HFFc6 (cell line): ENCODE measurements at places on chromosomes 12 and 14.
A peak's percentile ranks its signal among the peaks of the same experiment; 100 is the strongest.

DNA sequence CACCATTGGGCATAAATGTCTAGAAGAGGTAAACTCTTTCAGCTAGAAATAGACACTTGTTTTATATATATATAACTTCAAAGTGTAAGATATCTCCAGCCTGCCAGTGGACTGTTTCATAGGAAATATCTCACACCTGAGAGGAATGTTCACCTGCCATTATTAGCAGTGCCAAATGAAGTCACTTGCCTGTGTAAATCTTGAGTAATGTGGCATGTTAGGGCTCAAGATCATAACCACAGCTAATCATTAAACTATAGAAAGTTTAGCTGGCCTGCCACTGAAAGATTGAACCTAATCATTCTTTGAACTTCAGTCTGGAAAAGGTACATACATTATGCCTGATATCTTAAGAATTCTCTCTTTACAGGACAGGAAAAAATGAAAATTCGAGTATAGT, 25.5 kb upstream of the KCNJ8 start:
- no peak for DNase-seq

DNA sequence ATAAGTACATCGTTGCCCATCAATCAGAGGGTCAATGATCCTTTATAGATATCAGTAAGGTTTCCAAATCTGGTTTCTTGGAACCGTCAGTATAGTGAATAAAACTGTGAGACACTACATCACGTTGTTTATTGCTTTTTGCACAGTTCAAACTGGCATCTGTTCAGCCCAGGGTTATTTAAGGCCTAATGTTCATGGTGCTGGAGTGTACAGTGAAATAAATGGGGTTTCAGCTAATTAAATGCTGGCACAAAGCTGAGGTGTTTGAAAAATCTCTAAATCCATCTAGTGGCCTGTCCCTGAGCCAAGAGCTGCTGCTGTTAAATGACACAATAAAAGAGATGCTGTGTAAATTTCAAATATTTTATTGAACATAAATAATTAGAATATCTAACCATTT, 69.9 kb downstream of the RPS29 start:
- DNase-seq: no peak

- DNase-seq: no peak
Observed at GRCh38 chr14:99267837-99268781, 3.9 kb downstream of the BCL11B start.

GRCh38 chr12:91617818-91618217, 435.2 kb upstream of the DCN start:
- DNase-seq: no peak

GRCh38 chr12:120584343-120585149, 3.3 kb upstream of the POP5 start:
- DNase-seq: no peak

DNA sequence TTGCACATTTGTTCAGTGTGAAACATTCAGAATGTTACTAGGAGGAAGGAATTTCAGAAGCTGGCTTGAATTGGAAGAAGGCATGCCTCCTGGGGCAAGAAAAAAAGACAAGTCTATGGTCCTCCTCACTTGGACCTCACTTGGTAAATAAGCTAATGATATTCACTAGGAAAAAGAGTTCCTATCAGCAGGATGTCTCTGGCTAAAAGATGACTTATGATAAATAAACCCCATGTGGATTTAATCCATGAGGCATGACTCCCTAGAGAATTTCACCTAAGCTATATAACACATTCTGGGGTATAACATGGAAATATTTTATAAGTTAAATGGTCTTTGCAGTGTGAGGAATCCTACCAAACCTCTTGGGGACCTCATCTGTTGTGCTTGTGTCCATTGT, 199.9 kb downstream of the LRIG3 start:
- DNase-seq: no peak

DNA sequence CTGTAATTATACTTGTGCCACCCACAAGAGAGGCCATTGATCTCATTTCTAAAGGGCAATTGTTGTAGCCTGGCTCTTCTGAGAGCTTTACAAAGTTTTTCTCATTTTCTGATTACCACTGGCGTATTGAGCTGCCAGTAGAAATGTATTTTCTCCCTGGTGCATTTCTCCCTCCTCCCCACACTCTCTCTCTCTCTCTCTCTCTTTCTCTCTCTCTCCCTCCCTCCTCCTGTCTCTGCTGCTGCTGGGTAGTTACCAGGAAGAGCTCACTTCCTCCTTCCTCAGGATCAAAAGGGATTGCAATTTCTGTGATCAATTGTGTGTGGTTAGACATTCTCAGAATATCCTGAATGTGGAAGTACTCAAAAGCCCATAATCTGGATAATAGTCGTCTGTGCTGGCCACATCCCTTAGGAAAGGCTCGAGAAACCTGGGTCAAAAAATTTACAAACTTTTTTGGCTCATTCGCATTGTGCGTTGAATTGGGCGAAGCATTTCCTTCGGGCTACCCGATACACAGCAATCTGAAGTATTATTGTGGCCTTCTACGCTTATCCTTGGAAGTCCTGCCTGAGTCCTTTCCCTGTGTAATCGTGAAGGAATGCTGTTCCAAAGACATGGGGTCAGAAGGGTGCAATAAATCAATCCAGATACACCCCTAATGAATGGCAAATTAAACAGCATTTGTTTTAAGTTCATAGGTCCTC, 254.8 kb downstream of the MSRB3 start:
- peak; percentile 61 for DNase-seq

GRCh38 chr14:93207468-93208308, 632 bp downstream of the UBR7 start:
- DNase-seq: peak; percentile 40

GRCh38 chr12:34601689-34602088, 579.4 kb downstream of the ALG10 start:
- no peak for DNase-seq

GRCh38 chr14:62081951-62082350, 319.7 kb downstream of the SNAPC1 start:
- no peak for DNase-seq

DNA sequence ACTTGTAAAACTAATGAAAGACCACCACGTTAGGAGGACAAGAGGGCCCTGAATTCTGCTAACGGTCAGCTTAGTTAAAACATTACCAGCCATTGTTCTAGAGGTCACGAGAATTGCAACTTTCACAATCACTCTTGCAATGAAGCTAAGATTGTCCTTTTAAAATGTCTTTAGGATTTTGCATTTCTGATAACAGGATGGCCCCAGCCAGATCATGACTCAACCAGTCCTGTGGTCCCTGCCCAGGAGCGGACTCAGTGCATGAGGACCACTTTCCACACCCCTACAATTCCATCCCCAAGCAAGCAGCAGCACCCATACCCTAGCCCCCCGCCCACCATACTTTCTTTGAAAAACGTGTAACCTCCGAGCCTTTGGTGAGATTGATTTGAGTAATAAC, 28.7 kb downstream of the HSP90AA1 start:
- no peak for DNase-seq

DNA sequence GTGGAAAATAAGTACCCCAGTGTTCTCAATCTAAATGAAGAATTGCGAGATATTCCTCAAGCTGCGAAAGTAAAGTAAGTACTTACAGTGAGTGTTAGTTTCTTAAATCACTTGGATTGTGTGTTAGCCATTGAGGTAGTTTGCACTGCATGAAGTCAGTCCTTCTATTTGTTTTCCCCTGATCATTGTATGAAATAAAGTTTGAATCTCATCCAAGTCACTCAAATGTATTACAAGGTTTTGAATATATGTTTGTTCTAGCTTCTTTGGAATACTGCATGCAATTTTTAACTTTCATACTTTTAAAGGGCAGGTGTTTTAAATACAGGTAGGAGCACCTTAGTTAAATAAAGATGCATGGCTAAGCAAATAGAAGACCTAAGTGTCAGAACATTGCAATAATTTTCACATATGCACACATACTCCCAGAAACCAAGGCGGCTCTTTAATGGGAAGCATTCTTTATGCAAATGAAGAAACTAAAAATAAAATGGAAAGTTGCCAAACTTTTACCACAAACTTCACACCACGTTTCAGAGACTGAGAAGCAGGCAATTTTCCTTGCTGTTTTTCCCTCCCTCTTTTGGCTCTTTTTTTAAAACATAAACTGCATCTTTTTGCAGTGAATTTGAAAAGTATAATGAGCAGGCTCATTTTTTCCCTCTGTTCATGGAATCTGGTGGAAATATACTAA, 105.6 kb downstream of the GPR135 start:
- no peak for DNase-seq

GRCh38 chr12:69115099-69115498, 124.3 kb upstream of the CPSF6 start:
- no peak for DNase-seq

DNA sequence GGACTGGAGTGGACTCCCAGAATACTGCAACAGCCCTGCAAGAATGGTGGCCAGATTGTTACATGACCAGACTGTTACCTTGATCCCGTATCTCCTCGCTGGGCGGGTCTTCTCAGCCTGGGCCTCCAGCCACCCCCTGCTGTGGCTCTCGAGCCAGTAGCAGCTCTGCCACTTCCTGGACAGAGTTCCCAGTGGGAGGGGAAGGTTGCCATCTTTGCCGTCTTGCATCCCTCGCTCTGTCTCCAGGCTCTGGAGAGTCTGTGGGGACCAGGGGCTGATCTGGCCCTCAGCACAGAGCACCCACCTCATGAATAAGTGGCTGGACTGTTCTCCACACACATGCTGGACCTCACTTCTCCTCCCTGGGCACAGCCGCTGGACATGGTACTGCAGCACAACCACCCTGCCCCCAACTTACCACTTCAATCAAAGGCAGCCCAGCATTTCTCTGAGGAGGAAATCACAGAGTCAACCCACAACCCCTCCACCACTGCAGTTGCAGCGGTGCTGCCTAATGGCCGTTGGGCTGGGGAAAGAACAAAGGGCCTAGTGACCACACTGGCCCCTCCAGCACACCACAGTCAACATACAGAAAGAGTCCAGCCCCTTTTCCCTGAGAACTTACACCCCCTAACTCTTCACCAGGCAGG, 6.9 kb upstream of the KLRF1 start:
- DNase-seq: no peak

GRCh38 chr12:89864411-89864810, 155.8 kb upstream of the ATP2B1 start:
- no peak for DNase-seq

- DNase-seq: no peak
Observed at GRCh38 chr14:61628016-61628725, 67.1 kb upstream of the HIF1A start.

DNA sequence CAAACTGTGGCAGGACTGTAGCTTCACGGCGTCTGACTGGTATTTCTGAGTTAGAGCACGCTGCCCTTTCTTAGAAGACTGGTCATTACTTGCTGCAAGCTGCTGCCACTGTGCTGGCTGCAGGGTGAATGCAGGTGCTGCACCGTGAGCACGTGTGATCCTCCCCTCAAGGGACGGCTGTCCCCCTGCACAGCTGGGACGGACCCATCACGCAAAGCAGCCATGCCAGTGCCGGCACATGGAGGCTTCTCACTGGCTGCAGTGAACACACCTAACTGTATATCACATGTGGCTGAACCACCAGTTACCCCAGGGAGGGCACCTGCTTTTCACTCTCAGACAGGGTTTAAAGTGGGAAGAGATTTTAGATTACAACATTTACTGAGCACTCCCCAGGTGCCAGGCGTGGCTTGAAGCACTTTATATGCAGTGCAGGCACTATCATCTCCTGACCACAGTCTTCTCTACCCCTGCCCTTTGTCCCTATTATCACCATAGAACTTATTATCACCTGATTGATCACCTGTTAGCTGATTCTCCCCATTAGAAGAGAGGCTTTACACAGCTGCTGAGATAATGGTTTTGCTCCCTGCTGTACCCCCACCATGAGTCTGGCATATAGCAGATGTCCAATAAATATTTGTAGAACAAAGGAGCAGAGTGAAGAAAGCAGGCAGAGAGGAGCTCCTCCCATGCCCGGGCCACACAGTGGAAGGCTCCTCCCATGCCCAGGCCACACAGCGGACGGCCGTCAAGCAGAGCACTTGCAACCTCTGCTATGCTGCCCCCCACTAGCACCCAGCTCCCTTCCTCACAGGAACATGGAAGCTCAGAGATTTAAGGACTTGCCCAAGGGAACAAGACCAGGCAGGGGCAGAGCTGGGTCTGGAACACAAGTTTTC, 25.9 kb downstream of the SLC25A47 start:
- DNase-seq: no peak

GRCh38 chr14:63224196-63224595, 20.0 kb downstream of the RHOJ start:
- DNase-seq: no peak

GRCh38 chr14:24710403-24711112, 76.6 kb upstream of the GZMB start:
- peak; percentile 57 for DNase-seq

- DNase-seq: no peak
Observed at GRCh38 chr12:120515496-120515895, 13.5 kb downstream of the COQ5 start.

- DNase-seq: no peak
Observed at GRCh38 chr14:63764103-63764502, 36.2 kb upstream of the SGPP1 start.

DNA sequence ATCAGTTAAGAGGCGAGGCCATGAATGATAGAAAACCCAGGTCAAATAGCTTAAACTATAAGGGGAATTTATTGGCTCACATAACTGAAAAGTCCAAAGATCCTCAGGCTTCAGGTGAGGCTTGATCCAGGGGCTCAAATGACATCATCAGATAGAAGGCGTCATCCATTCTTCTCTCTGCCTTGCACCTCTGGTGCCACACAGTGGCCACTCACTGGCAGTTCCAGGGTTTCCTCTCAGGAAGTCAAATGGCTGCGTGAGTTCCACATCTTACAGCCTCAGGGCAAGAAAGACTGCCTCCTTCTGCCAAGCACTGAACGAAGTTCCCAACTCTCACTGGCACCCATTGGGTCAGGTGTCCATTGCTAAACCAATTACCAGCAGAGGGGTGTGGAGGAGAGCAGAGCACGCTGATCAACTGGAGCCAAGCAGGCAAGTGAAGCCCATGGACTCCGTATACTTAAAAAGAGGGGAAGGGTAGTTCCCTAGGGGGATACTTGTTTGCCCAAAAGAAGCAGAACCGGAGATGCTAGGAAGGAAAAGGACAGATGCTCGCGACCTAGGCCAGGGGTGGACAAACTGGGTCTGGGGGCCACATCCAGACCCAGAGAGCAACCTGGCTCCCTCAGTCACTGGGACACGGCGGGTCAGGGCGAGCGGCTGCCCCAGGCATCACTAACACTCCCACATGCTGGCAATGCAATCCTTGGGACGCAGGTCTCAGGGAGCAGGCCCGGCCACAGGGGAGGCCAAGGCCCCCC, 69.3 kb downstream of the SERPINA3 start:
- no peak for DNase-seq

GRCh38 chr12:18079541-18080246, 10.3 kb downstream of the RERGL start:
- no peak for DNase-seq

- DNase-seq: no peak
Observed at GRCh38 chr14:105882626-105883025, 356.2 kb downstream of the TMEM121 start.

GRCh38 chr14:44887596-44887955, 74.2 kb downstream of the KLHL28 start:
- no peak for DNase-seq

- no peak for DNase-seq
Observed at GRCh38 chr14:63565448-63565847, 22.3 kb upstream of the PPP2R5E start.

DNA sequence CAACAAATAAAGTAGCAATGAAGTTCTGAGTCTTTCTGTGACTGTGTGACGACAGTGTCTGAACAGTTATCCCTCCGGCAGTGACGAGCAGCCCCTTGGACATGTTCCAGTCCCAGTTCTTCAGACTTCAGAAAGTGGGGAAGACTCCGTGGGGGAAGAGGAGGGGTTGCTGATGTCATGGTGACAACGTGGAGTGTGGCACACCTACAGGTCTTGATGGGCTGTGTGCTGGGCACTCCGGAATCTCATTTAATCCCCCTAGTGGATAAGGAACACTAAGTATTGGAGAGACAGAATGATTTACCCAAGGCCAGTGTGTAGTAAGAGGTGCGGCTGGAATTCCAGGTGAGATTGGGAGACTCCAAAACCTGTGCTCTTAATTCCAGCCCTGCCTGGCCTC, 280.2 kb downstream of the CACNA1C start:
- peak; percentile 45 for DNase-seq
